ENCODE measurements at places on chromosomes 5 and 9.

DNA sequence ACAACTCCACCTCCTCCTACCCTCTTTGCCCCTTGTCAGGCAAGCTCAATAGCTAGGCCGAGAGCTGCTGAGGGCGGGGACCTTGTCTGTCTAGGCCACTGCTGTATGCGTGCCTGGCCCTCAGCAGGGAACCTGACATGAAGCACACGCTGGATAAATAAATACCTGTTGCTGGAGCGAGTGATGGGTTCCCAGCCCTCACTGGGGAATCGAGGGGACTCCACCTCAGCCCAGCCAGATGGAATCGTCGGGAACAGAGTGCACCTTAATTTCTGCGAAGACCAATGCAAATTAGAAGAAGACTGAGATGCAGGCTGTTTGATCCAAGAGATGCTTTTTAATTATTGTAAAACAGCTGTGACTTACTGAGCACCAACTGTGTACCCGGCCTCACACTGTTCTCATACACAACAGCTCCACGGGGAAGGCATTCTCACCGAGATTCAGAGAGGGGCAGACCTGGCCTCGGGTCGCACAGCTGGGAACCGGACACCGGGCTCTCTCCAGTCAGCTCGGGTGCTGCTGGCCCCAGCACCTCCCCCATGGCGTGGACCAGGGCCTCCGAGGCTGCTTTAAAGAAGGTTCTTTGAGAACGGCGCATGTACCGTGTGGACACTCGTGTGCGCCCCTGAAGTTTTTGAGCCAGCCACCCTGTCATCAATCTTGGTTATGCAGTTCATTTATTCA lies 109.7 kb upstream of the IER5L start:
- DNase-seq, result no peak

DNA sequence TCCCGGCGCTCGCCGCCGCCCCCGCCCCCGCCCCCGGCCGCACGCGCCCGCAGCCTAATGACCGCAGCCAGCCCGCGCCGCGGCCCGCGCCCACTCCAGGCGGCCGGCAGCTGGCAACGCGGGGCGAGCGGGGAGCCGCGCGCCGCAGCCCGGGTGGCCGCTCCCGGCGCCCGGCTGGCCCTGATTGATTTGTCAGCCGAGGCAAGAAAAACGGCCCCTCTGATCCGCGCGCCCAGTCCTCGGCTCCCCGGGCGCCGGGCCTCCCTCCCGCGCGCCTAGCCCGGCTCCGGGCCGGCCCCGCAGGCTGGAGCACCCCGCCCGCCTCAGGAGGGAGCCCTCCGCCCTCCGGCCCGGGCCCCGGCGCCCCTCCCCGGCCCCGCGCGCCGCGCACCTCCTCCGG lies 11.9 kb upstream of the LHX2 start:
- DNase-seq, result no peak

GRCh38 chr5:76583163-76584047 lies 39.8 kb downstream of the F2RL2 start:
- DNase-seq, result no peak

- no peak for DNase-seq
These were observed 36.1 kb downstream of the MARCHF11 start for GRCh38 chr5:16143361-16144049.

GRCh38 chr5:169063316-169063953 lies 237.5 kb downstream of the SLIT3 start:
- no peak for DNase-seq

- no peak for DNase-seq
These were observed 13.8 kb upstream of the LHX2 start for GRCh38 chr9:123997665-123998277.

- no peak for DNase-seq
These were observed 945.2 kb upstream of the C9orf72 start for GRCh38 chr9:28518439-28518838.

GRCh38 chr5:124342027-124342471 lies 404.4 kb downstream of the ZNF608 start:
- no peak for DNase-seq

DNA sequence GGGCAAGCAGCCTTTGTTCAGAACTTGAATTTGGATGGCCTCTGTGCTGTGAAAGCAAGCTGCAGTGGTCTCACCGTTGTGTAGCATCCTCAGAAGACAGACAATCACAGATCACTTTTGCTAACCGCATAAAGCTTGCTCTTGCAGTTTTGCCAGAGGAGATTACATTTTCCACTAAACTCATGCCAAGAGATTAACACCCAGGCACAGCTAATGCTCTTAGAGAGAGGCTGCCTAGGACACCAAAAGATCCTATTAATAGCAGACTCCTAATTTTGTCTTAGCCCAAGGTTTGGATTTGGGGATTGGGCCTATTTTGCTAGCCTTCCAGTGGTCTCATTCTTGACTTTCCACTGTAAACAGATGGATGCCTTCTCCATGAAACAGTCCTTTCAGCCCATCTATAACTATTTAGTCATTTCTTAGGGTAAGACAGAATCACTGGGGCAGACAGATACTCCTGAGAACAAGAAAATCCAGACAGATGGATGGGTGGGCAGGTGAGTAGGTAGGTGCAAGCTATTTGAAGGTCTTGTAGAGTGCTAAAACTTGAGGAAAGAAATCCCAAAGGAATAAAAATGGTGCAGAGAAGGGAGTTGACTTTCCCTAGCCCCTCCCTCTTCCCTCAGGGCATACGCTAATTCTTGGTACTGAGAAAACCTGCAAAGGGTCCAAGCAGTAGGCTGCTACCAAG lies 506.2 kb downstream of the SPOCK1 start:
- DNase-seq, result no peak

DNA sequence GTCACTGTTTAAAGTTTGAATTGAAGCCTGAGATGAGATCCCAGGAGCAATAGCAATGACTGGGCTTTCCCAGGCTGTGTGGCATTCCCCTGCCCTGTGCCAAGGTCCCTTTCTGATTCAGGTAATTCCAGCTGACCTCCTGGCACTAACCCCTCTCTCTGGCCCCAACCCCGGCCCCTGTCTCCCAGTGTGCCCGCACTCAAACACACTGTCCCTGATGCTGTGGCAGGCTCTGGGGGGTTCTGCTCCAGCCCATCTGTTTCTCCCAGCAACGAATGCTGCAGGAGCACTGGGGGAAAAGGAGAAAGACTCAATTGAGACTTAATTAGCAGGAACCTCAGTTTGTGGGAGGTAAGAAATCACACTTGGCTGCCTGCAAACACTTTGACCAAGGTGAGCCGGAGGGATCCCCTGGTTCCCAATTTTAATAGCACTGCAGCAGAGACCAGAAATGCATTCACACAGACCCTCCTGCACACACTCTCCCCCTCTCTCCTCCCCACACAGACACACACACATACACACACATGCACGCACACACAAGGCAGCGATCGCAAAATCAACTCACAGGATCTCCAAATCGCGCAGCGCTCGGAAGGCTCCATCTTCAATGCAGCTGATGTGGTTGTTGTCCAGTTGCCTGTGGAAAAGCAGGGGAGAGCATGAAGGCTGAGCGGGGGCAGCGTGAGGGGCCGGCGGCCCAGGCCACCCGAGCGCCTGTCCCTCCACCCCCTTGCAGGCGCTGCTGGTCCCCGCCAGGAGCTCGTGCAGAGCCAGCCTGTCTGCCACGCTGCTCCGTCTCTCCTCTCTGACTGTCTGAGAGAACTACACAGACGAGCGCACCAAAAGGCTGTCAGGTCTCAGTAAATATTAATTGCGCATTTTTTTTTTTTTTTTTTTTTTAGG lies 265.1 kb upstream of the PANK3 start:
- DNase-seq, result no peak

DNA sequence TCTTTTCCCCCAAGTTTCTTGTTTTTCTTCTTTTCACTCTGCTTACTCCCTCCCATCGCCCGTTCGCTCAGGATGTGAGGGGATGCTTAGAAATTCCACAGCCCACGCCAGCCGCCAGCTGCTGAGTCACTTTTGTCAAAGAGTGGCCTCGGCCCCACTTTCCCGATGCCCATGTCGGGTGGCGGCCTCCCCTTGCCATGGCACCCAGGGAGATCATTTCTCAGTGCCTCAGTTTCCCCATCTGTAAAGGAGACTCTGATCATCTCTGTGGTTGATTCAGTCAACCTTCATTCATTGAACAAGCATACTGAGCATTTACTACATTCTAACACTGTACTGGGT lies 353 bp upstream of the PDGFRB start:
- DNase-seq, result no peak

DNA sequence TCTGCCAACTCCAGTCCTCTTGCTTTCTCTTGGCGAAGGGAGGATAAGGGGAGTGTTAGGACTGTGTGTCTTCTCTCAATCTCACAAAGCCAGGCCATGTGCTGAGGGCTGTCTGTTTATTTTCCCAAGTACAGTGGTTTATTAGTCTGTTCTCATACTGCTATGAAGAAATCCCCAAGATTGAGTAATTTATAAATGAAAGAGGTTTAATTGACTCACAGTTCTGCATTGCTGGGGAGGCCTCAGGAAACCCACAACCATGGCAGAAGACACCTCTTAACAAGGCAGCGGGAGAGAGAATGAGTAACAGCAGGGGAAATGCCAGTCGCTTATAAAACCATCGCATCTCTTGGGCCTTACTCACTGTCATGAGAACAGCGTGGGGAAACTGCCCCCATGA lies 36.2 kb upstream of the CKS2 start:
- DNase-seq, result no peak

DNA sequence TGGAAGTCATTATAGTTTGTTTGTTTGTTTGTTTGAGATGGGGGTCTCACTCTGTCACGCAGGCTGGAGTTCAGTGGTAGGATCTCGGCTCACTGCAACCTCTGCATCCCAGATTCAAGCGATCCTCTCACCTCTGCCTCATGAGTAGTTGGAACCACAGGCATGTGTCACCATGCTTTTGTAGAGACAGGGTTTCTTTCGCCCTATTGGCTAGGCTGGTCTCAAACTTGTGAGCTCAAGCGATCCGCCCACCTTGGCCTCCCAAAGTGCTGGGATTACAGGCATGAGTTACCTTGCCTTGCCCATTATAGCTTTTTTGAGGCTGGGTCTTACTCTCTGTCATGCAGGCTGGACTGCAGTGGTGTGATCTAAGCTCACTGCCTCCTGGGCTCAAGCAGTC lies 28.8 kb downstream of the NSD1 start:
- DNase-seq, result no peak

GRCh38 chr5:138382347-138382746 lies 29.9 kb downstream of the KDM3B start:
- DNase-seq, result no peak

GRCh38 chr5:96753017-96753397 lies 54.7 kb downstream of the ERAP1 start:
- DNase-seq, result no peak

- DNase-seq, result no peak
These were observed 68.8 kb upstream of the GRIA1 start for GRCh38 chr5:153421676-153422075.

GRCh38 chr5:162703914-162704313 lies 636.3 kb downstream of the GABRG2 start:
- DNase-seq, result no peak

DNA sequence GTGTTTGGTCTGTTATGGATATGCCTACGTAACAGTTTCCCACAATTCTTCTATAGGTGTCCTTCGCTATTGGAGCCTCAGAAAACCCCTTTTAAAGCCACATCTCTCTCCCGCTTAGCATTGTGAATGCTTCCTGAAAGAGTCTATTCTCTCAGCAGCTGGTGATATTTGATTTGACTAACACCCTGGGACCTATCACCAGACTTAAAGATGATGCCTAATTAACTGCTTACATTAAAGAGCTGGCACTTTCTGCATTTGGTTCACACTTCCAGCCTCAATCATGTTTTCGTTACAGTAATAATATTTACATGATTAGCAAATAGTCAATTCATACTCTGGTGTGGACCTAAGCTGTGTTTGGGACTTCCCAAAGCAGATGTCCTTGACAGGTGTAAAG lies 90.1 kb upstream of the VLDLR start:
- DNase-seq, result no peak

DNA sequence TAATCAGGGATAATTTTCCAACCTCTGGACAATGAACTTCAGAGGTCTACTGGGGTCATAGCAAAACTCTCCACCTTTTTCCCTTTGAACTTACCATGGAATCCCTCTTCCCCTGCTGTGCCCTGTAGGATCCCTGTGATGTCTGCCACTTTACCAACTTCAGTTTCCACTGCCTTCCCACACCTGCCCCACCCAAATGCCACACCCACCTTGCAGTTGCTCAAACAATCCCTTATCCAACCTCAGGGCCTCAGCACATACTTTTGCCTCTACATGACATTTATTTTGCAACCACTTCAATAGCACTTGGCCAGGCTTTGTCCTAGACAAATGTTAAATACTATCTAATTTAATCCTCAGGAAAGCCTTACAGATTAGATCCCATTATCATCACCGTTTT lies 463.7 kb upstream of the WWC1 start:
- no peak for DNase-seq

DNA sequence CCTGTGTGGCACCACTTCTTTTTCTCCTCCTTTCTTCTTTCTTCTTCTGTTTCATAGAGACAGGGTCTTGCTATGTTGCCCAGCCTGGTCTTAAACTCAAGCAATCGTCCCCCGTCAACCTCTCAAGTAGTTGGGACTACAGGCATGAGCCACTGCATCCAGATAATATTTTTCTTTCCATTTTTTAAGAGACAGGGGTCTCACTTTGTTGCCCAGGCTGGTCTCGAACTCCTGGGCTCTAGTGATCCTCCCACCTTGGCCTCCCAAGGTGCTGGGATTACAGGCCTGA lies 47.4 kb upstream of the IER5L start:
- no peak for DNase-seq

- no peak for DNase-seq
These were observed 3.7 kb upstream of the SLC30A5 start for GRCh38 chr5:69090158-69090557.

DNA sequence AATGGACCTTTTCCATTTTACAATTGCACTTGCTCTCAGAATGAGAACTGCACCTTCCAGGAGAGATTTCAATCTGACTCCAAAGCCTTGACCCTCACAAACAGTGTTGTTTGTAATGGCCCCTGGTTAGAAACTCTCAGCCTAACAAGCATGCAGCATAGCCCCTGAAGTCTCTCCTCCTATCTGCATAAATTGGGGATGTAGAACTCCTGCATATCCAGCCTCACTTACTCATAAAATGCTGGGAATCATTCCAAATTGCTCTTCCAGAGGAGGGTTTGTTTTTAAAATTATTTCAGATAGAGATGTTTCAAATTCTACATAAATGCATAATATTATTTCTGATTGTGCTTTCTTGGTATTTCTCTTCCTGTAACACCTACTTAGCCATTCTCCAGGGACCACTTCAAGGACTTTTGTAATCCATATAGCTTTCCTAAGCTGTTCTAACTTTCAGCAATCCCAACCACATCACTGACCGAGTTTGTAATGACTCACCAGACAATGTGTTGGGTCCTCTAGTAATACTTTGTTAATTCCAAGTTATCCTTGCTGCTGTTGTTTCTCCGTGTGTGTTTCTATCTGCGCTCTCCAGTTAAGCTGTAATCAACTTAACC lies 143.8 kb upstream of the CCDC152 start:
- no peak for DNase-seq

All from stimulated activated CD4-positive, alpha-beta T cell treated with anti-CD3 and anti-CD28 coated beads, Interleukin-4, amount 100 ng/mL, for 4 hours (primary cell).